ENCODE measurements at places on chromosomes 5 and 9.

DNA sequence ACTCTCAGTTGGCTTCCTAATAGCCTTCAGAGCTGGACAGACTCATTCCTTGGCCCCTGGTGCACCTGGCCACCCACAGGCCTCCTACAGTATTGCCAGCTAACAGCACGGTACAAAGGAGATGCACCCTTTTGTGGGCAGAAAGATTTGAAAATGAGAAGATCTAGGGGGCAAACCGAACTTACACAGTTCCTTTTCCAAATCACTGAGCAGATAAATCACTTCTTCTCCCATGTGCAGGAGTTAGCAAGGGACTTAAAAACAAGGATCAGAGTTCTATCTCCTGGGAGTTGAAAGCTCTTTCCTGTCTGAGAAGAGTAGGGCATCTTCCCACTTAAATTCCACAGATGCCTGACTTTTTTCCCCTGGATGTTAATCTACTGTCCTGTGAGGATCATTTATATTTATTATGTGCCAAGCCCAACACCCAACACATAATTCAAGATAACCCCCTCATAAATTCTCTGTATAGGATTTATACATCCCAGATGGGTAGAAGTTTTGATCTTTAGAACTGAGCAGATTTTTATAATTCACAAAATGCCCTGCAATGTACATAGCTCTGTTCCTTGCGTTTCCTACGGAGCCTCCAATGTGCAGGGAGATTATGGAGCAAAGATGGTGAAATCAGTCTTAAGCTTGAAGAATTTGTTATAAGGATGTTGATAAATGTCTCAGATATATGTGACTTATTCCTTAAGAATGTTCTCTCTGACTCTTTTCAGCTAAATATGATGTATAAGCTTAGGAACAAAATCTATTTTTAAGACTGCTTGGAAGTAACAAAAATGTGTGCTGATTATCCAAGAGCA is 207.2 kb upstream of the DAPK1 start:
- no peak for DNase-seq

DNA sequence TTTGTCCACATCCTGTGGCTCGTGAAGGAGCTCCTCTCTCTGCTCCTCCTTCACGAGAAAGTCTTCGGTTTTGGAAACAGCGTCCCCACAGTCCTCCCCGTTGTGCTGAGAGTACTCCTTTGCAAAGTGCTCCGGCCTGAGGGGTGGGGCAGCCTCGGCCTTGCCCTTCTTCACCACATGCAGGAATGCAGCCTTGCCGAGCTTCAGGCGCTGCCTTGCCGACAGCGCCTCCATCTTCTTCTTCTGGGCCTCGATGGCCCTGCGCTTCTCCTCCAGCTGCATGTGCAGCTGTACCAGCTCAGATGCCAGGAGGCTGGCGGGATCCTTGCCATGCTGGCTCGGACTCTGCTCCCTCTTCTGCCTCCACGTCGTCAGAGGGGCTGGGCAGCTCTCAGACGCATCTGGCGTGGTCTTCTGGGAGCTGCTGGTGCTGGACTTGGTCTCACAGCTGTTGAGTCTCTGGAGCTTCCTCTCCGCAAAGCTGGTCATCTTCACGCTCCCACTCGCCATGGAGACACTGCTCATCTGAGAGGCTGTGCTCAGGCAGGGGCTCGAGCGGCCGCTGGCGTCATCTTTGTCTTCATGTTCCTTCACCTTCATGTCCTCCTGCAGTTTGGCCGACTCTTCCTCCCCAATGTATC is 85.5 kb downstream of the CAMSAP1 start:
- DNase-seq: no peak

GRCh38 chr5:83750749-83751148 is 30.1 kb upstream of the HAPLN1 start:
- DNase-seq: no peak

GRCh38 chr5:150224483-150225027 is 34.7 kb downstream of the SLC6A7 start:
- no peak for DNase-seq

- DNase-seq: no peak
Measured at GRCh38 chr9:117744856-117745389, 40.7 kb downstream of the TLR4 start.

- no peak for DNase-seq
Measured at GRCh38 chr9:117714282-117714681, 10.1 kb downstream of the TLR4 start.

GRCh38 chr5:19885040-19885824 is 102.8 kb downstream of the CDH18 start:
- DNase-seq: no peak

GRCh38 chr9:127608104-127608966 is 3.7 kb upstream of the STXBP1 start:
- DNase-seq: peak; percentile 66

- DNase-seq: no peak
Measured at GRCh38 chr9:93280661-93281259, 96.8 kb downstream of the WNK2 start.

DNA sequence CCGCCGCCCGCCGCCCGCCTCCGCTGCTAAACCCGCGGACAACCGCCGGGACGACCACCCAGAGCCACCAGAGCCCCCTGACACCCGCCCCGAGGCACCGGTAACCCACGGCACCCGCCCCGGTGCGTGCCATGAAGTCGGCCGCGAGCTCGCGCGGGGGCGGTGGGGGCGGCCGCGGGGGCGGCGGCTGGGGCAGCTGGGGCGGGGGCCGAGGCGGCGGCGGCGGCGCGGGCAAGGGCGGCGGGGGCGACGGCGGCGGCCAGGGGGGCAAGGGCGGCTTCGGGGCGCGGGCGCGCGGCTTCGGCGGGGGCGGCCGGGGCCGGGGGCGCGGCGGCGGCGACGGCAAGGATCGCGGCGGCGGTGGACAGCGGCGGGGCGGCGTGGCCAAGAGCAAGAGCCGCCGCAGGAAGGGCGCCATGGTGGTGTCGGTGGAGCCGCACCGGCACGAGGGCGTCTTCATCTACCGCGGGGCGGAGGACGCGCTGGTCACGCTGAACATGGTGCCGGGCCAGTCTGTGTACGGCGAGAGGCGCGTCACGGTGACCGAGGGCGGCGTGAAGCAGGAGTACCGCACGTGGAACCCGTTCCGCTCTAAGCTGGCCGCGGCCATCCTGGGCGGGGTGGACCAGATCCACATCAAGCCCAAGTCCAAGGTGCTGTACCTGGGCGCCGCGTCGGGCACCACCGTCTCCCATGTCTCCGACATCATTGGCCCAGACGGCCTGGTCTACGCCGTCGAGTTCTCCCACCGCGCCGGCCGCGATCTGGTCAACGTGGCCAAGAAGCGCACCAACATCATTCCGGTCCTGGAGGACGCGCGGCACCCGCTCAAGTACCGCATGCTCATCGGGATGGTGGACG is 499 bp downstream of the FBLL1 start:
- DNase-seq: no peak

DNA sequence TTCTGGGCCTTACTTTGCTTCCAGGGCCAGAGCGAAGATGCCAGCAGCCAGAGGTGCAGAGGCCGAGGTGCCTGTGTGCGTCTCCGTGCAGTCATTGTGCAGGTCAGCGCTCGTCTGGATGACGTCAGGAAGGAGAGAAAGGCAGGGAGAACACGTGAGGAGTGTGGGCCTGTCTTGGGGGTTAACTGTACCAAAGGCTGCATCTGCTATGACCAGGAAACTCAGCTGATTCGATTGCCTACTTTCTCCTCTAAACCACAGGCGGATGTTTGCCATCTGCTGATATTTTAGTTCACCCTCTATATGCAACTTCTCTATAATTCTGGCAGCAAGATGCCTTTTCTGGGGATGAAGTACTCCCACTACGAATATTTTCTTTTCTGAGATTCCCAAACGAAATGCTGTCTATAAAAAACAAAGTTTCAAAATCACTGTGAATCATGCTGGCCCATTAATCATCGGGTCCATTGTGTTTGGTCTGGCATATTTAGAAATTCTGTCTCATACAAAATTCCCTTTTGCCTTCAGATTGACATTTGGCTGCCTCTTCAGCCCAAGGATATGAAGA is 24.8 kb downstream of the PCSK1 start:
- DNase-seq: no peak

DNA sequence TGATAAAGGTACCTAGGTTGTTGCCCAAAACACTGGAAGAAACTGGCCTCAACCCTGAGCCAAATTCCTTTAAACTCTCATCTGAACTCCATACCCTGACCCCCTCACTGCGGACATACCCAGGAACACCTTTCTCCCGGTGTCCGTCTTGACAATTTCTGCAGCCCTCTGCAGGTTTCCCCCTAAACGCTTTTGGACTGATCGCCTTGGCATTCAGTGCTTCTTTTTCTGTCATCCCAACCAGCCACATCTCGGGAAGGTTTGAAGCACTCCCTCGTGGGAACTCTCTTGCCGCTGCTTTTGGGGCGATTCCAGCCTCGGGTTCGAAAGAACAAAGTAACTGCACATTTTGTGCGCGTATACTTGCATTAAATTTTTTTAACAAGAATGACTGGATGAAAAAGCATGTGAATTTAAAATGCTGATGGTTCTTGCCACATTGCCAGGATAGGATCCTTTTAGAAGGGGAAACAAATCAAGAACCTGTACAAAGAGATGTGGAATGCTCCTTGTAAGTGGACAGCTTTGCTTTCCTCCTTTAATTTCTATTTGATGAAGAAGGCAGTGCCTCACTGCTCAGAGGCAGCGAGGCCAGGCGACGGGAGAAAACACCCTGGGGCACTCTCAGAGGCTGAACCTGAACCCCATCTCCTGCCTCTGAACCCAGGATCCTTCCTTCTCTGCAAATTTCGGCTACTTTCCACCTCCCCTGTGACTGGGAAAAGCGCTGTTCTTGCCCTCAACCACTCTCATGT is 615 bp downstream of the PSMD5 start:
- no peak for DNase-seq

DNA sequence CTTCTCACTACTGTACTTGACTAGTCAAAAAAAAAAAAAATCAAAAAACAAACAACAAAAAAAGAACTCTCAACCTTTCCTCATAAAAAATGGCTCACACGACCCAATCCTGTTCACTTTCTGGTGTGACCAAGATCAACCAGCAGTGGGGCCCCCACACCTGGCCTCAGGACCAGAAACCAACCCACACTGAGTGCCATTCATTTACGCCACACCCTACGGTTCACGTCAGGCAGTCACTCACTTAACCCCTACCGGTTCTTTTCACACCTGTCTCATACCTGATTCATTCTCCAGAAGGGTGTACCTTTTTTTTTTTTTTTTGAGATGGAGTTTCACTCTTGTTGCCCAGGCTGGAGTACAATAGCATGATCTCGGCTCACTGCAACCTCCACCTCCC is 5.7 kb downstream of the SUSD1 start:
- no peak for DNase-seq

DNA sequence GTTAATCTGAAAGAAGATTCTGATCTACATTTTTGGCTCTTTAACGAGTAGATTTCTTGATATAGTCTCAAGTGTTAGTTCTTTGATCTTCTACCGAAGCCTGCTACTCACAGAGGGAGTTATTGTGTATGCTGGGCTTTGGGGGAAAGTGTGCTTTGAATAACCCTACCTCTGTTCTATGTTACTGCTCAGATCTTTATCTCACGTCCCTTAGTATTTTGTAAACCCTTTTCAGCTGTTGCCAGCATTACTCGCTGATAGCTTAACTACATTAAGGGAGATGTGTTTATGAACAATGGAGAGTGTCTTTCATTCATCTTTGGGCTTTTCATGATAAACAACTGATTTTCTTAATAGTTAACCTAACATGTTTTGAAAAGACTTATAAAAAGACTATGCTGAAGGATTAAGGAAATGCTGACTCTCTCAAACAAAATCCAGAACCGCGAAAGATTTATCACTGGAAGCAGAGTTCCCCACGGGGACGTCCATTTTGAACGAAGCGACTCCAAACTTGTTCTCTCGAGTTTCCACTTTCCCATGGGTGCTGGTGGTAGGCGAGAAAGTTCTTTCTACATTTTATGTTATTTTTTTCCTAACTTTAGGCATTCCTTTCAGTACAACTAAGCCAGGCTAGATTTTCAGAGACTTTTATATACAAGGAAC is 27.9 kb upstream of the ALDH1A1 start:
- DNase-seq: no peak

DNA sequence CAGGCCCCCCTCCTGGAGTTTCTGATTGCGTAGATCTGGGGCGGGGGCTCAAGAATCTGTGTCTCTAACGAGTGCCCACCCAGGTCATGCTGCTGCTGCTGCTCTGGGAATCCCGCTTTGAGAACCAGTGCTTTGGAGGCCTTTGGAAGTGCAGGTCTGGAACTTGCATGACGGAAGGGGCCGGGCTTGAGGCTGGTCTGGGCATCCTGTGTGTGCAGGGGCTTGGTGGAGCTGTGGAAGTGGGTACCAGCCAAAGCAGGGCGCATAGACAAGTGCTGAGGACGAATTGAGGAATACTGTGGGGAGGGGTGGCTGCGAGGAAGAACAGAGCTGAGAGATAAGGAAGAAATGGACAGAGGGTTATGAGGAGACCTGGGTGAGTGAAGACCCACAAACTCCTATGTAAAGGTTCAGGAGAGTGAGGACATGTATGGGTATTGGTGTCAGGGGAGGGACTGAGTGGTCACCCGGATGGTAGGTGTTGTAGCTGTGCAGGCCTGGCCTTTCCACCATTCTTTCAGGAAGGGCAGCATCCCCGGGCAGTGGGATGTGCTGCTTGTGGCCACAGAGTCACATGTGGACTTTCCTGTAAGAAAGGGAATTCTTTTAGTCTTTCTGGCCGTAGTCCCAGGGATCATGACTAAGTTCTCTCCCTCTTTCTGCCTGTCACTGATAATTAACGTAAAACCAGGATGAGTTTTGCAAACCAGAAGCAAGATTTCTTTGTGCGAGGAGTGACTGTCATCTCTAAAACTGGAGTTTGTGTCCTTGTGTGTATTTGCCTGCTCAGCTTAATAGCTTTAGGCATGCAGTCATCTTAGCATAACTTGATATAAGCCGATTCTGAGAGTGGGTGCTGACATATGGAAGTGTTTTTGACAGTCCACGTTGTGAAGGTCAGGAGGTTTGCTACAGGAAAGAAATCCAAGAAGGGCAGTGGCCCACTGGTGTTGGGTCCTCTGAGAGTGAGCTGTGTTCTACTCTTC is 43.3 kb upstream of the TJP2 start:
- DNase-seq: no peak

- no peak for DNase-seq
Measured at GRCh38 chr5:79143684-79144379, 32.2 kb downstream of the BHMT start.

GRCh38 chr9:121744002-121744686 is 92.7 kb downstream of the DAB2IP start:
- DNase-seq: no peak

- no peak for DNase-seq
Measured at GRCh38 chr5:78621291-78621738, 27.3 kb downstream of the LHFPL2 start.

DNA sequence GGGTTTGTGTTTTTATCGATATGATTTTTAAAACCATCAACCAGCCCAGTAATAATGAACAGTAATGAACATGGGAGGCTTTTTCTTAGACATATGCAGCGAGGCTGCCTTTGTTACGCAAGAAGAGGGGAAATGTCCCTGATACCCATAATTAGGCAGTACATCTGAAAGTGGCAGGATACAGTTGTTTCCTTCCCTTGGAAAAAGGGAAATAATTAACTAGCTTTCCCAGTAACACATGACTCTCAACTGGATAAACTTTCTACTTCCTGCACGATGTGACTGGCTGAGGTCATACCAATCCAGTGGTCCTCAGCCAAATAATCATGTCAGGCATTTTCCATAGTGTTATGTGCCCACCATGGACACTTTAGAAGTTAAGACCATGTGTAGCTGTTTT is 431.6 kb upstream of the C9orf72 start:
- DNase-seq: no peak

Measured in stimulated activated CD4-positive, alpha-beta T cell treated with anti-CD3 and anti-CD28 coated beads, Interleukin-12 subunit alpha, Interleukin-12 subunit beta, amount 100 ng/mL, for 24 hours (primary cell).